Cerebellar cortex (tissue), 1 donor: ENCODE measurements at places on chromosomes 2 and 18.

DNA sequence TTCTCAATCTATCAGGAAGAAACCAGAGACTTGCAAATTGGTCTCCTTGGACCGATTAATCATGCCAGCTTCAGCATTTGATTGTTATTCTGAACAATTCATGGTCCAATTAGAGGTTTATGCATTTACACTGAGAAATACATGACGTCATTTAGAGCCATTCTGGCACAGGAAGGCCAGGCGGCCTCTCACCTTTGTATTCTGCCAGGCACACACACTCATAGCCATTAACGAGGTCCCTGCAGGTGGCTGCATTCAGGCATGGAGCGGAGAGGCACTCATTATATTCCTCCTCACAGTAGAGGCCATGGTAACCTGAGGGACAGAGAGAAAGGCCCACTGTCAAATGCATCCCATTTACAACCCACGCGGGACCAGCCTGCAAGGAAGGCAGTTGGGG, 146.8 kb upstream of the PID1 start:
- DNase-seq, result no peak

GRCh38 chr2:171160119-171160955, at the start of gene TLK1:
Gene TLK1 (minus strand): TSS chr2:171160893. CDS start chr2:171160428, 465 bp downstream.
- peak; percentile 59 for DNase-seq

DNA sequence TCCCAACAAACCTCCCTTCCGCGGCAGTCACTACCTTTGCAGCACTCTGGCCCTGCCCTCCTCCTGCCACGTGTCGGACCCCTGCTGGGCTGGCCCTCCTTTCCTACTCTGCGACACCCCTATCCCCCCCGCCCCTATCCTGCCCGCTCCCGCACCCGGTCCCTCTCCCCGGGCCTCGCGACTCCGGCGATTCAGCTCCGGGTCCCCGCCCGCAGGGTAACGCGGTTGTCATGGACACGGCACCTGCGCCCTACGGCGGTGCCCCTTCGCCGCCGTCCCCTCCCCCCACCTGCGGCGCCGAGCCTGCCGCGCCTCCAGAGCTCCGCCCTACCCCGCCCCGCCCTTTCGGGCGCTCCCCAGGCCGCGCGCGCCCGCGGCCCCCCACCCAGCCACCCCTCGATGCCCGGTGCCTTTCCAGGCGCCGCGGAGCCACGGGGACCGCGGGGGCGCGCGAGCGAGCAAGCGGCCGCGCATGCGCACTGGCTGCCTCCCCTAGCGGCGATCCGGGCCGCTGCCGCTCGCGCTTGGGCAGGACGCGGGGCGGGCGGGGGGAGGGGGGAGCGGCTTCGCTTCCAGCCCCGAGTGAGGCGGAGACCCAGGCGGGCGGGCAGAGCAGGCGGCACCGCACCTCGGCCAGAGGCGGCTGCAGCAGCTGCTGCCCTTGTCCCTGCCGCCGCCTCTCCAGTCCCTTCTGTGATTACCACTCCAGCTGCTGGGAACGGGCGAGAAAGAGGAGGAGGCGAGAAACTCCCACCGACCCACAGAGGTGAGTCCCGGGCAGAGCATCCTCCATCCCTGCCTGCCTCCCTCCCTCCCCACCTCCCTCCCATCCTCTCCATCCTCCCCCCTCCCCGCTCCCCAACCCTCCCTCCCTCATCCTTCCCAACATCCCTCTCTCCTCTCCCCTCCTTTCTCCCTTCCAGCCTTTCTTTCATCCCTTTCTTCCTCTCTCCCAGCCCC, at the start of gene CTNNA2:
Gene CTNNA2 (plus strand): TSS at position 610 of the 960 bp plus-strand sequence.
- peak; percentile 79 for DNase-seq

- DNase-seq, result no peak
Observed at GRCh38 chr2:218017211-218018053, 14.6 kb upstream of the TNS1 start.

DNA sequence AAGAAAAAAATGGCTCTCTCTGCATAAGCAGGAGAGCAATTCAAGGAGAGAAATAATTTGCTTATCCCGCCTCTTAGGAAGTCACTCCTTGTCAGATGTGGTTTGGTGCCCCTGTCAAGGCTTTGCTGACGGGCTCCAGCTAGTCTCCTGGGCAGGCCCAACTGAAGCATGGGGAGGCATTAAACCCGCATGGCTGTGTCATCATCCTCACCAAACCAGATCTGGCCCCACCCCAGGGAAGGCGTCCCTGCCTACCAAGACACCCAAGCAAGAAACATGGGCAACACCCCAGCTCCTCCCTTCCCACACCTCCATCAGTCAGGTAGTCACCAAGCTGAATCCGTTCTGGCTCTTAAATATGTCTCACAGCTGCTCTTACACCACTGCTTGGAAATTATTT, 108.0 kb downstream of the SGPP2 start:
- no peak for DNase-seq

DNA sequence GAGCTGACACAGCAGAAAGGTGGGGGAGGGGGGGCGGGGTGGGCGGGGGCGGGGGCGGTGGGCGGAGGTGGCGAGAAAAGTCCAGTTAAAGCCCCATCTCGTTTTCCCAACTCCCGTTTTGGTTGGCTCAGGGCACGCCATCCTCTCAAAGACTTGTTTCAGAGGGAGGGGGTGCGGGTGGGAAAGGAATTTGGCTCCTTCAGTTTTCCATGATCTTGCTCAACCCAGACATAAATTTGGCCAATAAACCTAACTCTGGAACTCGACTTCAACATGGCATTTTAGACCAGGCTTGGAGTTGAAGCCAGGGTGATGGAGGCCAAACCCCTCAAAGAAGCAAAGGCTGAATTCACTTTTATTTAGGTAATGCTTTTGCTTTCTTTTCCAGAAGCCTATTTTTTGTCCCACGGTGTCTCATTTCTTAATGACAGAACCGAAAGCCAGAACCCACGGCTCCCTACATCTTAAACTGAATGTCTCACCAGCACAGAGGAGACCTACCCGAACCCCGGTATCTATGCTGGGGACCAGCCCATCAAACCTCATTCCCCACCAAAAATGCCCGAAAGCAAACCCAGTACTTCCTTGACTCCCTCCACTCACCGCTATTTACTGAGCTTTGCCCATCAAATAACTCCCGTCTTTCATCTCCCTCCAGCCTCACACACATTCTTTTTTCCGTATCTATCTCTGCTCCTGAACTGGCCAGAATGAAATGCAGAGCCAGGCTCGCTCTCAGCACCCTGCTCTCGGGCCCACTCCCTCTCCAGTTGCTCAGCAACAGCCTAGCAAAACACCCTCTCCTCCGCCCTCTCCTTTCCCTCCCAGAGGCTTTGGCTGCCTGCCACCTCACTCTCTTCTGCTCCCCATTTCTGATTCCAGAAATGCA, 4.3 kb downstream of the IGFBP5 start:
- DNase-seq, result peak; percentile 89

GRCh38 chr18:6022074-6022444, 126.7 kb upstream of the TMEM200C start:
- DNase-seq, result no peak

DNA sequence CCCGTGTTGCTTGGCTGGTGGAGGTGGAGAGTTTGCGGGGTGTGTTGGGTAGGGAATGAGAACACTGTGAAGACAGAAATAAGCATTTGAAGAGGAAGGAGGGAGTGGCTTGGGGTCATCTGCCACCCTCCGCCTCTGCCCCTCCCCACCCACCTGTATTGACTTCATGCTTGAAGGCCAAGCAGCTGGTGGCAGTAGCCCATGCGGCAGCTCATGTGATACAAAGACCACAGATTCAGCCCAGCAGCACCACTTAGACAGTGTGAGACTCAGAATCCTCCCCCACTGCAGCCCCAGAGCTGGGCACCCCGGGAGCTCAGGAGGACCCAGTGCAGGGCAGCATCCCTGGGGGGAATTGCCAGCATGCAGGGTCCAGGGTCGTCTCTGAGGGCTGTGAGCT, 15.4 kb downstream of the NPPC start:
- no peak for DNase-seq

DNA sequence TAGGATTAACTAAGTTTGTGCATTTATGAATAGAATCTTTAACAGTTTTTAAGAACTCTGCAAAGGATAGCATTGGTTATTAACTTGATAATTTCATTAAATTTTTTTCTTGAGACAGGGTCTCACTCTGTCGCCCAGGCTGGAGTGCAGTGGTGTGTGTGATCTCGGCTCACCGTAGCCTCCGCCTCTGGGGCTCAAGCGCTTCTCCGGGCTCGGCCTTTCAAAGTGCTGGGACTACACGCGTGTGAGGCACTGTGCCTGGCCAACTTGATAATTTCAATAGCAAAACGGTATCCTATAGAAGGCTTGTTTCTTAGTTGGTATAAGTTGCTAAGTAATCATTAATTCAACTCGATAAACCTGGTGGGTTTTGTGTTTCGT, 38.0 kb downstream of the ADNP2 start:
- DNase-seq, result no peak

DNA sequence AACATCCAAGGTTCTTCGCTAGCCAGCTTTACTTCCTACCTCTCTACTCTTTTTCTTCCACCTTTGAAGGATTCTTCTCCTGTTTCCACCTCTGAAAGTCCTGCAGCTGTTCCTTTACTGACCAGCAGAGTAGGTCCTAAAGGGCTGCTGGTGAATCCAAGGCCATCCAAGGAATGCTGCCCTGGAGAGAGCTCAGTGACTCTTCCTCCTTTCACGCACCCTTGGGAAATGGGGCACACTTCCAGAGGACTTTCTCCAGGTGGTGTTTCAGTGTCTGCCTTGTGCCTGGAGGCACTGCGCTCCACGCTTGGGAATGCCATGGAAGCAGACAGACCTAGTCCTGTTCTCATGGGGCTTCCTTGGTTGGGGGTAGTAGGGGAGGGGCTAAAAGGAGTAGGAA, 45.4 kb downstream of the SLC16A14 start:
- no peak for DNase-seq

GRCh38 chr2:45585267-45585861, 25.7 kb downstream of the SRBD1 start:
- DNase-seq, result peak; percentile 48

DNA sequence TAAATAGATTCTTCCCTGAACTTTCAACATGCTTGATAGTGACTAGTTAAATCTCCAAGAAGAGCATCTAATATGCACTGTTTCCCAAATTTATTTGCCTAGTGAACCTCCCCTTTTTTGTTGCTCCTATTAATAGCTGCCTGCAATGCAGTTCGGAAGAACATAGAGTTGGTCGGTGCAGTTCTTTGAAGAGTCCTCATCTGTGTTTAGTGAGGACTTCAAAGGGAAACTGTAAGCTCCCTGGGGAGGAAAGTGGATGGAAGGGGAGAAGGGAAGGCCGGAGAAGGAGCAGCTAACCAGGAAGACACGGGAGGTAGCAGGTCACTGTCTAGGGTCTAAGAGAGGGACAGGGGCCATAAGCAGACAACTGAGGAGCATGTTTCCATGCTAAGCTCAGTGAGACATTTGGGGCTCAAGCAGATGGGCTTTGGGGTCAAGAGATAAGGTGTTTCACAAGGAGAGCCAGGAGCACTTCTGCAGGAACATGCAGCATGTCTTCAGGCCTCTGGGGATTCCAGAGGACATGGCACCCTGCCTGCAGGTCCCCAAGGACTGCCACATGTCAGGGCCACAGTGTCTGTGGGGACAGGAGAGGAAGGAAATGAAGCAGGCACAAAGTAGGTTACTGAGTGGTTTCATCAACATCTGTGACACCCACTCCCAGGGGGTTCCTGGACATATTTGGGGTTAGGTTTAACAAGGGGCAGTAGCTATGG, 48.7 kb upstream of the ANXA4 start:
- no peak for DNase-seq

DNA sequence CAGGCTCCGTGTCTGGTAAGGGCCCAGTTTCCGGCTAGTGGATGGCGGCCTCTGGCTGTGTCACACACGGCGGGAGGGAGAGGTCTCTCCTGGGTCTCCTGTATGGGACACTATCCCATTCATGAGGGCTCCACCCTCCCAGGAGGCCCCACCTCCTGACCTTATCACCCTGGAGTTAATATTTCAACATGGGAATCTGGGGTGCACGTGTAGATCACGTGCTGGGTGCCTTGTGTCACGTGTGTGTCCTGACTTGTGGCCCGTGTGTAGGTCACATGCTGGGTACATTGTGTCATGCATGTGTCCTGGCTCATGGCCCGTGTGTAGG, 9.9 kb downstream of the NEU4 start:
- DNase-seq, result no peak

GRCh38 chr2:188478724-188479123, 187.1 kb downstream of the GULP1 start:
- DNase-seq, result no peak
